ENCODE measurements at places on chromosomes 6 and 20. TPM values are rescaled to one million over a fixed set of nuclear protein-coding genes. Genes with fewer than 3 reads are reported as not detected.

DNA sequence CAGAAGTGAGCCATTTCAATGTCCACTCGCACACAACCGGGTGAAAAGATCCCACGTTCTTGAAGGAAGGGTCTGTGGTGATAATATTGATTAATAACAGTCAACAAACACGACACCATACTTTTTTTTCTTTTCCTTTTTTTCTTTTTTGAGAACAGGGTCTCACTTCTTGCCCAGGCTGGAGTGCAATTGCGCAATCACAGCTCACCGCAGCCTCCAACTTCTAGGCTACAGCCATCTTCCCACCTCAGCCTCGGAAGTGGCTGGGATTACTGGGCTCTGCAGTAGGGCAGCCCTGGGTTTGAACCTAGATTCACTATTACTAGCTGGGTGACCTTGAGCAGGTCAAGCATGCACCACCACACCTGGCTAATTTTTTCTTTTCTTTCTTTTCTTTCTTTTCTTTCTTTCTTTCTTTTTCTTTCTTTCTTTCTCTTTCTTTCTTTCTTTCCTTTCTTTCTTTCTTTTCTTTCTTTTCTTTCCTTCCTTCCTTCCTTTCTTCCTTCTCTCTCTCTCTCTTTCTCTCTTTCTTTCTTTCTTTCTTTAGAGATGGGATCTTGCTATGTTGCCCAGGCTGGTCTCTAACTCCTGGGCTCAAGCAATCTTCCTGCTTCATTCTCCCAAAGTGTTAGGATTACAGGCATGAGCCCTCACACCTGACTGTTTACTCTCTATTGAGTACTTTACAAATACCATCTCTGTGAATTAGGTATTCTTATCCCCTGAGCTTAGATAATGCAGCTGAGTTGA lies 123.9 kb downstream of the SNX5 start:
- no peak for DNase-seq

DNA sequence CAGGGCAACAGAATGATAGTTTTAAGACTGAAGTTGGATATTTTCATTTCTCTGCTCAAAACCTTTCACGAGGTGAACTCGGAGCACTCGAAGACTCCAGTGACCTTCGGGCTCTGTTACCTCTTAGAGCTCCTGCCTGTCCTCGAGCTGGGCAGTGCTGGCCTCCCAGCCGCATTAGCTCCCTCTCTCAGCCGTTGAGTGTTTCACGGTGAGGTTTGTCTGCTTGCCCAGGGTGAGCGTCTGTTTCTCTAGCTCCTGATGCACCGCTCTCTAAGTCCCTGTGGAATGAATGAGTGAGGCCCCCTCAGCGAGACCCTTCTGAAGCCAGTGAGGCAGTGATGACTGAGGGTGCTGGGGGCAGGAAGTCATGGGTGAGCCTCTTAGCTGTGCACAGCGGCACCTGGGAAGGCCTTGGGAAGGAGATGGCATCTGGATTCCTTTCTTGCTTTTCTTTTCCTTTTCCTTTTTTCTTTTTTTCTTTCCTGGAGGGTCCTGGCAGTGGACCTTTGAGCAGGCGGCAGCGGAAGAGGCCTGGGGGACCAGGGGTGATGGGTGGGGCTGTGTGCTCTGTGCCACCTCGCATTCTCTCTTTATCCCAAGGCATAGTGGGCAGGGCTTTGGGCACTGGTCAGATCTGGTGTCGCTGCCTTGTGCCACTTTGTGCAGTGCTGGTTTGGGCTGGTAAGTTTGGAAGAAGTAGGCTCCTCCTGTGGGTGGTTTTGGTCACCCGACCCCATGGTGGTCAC lies 2.2 kb downstream of the PSMG4 start:
- no peak for DNase-seq

GRCh38 chr6:15087186-15087589 lies 158.7 kb upstream of the JARID2 start:
- DNase-seq, result no peak

GRCh38 chr20:5172903-5173463 lies 46.2 kb downstream of the CDS2 start:
- no peak for DNase-seq

The RALY gene
- total RNA-seq, result 177 TPM

Measured in activated CD8-positive, alpha-beta memory T cell treated with anti-CD3 and anti-CD28 coated beads, Interleukin-2, amount 10 ng/mL, durations not matched to agents 7 days and 5 days (primary cell).